ENCODE measurements at places on chromosomes 12 and 14.

- no peak for DNase-seq
These were observed 40.8 kb downstream of the CDC42BPB start for GRCh38 chr14:103016594-103016993.

- DNase-seq, result no peak
These were observed 257.8 kb upstream of the CCDC196 start for GRCh38 chr14:66228267-66228970.

GRCh38 chr14:55980970-55981369, 137.2 kb upstream of the PELI2 start:
- DNase-seq, result no peak

GRCh38 chr12:6996040-6996441, 22.2 kb downstream of the LPCAT3 start:
- no peak for DNase-seq

DNA sequence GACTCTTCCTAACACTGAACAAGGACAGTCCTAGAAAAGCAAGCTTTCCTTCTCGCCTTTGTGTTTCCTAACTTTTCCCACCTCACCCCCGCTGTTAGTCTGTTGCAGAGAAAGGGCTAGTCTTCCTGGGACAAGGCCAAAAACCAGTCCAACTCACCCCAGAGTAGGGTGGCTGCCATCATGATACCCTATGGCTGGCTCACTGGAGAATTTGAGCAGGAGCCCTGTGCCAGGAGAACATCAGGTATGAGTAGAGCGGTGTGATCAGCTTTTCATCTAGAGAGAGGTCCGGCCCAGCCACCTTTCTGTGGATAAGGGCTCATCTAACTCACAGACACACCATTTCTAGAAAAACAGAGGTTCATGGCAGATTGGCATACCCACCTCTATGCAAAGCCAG, 16.7 kb upstream of the ZFP36L1 start:
- DNase-seq, result no peak

DNA sequence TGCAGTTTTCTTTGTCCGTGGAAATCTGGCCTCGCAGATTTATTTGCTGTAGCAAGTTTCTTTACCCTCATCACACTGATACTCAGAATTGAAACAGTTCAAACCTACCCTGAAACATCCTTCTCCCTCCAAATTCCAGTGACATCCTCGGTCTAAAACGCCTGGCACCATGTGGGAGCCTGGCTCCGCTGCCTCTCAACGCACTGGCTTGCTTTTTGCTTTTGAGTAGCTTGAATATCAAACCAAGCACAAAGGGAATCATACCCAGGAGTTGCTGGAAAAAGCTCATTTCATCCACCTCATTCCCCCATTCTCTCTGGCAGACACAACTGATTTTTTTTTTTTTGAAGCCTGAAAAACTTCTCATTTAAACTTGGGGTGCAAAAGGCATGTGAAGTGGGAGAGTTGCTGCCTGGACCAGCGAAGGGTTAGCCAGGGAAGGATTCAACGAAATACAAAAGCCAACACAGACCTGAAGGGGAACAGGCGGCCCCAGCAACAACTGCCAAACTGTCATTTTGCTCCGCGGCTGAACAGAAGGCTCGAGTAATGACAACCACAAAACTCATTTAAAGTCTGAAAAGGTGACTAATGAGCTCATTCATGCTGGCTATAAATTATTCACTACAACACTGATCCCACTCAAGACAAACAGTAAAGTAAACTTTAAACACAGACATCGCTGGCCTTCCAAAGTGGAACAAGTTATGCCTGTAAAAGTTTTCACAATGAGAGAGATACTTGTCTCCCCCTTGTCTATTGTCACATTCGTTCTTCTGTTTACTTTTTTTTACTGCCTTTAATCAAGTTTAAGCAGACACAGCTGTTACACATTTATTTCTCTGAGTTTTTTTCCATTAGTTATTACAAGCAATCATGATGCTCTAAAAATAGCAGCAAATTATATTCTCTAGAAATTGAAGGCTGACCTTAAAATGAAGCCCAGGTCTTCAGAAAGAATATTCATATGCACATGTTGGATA, 12.5 kb upstream of the FOXN3 start:
- no peak for DNase-seq

DNA sequence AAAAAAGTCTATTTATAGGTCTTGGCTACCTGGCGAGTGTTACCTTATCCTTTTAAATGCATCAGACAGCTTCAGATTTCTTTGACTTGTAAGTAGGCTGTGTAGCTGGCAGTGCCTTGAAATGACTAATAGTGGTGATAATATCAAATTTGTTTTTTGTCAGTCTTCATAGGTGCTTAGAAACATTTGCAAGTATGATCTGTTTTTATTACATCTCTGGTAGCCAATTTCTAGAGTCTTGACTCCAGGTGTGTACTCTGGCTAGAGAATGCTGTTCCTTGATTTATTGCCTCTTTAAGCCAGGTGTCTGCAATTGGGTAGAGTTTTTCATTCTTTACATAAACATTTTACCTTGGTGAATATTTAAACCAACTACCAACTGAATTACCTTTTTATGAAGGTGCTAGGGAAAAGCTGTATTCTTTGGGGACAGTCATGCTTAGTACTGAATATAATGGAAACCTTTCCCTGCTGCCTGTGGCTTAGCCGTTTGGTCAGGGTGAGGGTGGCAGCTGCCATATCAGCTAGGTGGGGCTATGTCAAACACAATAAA, 32.6 kb downstream of the MLXIP start:
- DNase-seq, result no peak

DNA sequence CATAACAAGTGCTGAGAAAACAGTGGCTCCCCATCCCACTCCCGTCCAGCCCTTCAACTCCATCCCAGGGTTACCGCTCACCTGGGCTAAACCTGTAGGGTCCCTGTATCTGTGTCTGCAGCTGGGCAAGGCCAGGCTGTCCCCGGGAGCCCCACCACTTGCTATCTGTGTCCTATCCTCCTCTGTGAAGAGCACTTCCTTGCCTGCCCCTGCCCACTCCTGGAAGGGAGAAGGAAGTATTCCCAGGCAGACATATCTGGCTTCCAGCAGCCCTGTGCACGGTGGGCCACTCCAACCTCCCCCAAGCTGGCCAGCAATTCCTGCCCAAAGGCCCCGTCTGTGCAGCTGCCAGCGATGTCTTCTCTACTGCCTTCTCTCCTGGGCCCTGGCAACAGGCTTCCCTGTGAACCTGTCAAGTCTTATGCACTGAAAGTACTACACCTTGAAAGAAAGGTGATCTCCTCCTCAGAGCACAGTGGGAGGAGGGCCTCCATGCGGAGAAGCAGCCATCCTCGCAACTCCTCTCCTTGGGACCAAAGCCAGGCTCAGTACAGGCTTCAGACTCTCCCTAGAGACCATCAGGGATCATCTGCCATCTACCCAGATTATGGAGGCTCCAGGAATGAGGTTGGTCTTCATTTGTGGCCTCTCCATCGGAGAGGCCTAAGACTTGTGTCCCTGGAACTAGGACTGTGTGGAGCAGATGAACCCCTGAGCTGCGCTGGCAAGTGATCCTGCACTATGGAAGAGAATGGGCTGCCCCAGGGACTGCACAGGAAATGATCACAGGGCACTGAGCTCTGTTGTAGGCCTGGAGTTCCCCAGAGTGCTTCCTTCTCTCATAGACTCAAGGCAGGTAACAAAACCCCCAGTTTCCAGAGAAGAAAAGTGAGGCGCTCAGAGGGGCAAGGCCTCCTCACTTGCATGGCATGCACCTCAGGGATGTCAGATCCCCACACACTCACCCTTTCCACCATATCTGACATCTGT, 663.6 kb downstream of the BCL11B start:
- peak; percentile 4 for DNase-seq

DNA sequence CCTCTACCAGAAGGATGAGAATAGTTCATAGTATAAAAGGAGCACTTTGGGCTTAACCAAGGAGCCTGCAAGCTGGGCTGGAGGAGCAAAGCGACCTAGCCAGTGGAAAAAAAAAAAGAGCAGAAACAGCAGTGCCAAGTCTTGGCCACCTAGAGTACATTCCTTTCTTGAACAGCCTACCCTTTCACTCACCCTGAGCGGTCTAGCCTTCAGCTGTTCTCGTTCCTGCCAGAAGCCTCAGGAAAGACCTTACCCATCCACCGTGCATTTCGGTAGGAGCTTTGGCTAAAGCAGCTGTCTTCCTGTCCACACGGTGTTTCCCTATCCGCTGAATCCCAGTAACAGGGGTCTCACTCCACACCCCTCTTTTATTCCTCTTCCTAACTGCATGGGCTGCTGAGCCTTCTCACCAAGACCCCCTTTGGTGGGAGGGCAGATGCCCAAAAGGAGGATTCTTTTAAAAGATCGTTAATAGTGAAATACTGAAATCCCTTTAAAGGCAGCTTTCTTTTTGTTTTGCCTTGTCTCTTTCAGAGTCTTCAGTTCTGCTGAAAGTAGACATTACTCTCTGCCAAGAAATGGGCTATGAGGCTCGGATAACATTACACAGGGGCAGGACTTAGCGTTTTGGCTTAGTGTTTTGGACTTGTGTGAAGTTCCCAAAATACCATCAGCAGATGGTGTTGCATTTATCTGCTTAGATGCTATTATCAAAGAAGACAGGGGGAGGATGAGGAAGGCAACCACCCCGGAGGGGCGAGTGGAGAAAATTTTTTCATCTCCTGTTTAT, 88.5 kb upstream of the METAP2 start:
- DNase-seq, result no peak

DNA sequence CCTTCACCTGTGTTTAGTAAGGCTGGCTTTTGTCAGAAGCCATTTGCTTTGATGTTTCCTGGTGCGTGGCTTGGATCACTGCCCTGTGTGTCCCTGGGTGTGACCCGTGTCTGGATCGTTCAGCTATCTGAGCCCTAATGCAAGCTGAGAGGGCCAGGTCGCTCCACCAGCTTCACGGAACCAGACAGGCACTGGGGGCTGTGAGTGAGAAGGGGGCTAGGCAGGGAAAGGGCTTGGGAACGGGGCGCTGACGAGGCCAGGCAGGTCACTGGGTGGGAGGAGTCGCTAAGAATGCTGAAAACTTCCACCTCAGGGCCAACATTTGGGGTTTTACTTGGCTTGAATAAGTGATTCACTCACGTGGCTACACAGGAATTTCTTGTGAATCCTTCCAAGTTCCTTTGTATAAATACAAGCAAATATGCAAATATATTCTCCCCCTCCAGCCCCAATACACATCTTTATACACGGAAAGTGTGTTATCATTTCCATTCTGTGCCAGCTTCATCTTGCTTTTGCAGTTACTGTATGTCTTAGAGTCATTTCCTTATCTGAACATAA, 24.2 kb upstream of the MMP17 start:
- DNase-seq, result no peak

DNA sequence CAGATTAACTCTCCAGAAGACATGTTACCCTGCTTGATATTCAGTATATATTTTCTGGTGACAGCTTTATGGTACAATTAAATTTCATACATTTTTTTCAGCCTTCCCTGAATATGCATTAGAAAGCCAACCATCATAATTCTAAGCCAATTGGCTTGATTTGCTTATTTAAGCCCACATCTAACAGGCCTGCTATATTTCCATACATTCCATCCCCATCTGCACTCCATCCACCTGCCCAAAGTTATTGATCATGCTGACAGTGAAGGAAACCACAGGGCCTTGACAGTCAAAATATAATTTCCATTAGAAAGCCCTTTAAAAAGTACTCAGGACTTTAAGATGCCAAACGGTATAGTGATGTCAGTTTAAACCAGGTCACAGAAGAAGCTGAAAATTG, 164.3 kb downstream of the GXYLT1 start:
- DNase-seq, result no peak

- DNase-seq, result no peak
These were observed 80.0 kb downstream of the DICER1 start for GRCh38 chr14:95077345-95077744.

- DNase-seq, result no peak
These were observed 31.6 kb upstream of the BEGAIN start for GRCh38 chr14:100618763-100619320.

GRCh38 chr12:70615174-70615866, 21.9 kb downstream of the PTPRB start:
- no peak for DNase-seq

DNA sequence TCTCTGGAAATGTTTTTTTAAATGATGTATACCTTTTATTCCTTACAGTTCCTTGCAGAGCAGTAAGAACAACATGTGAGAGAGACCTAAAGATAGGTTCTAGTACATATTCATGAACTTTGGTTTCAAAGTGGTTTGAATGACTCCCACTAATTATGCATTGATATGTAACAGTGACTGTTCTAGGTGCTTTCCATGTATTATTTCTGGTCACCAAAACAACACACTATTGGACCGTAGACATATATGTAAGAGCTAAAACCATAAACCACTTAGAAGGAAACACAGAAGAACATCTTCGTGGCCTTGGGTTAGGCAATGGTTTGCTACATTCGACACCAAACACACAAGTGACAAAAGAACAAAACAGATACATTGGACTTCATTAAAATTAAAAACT, 37.9 kb downstream of the SOX5 start:
- no peak for DNase-seq

DNA sequence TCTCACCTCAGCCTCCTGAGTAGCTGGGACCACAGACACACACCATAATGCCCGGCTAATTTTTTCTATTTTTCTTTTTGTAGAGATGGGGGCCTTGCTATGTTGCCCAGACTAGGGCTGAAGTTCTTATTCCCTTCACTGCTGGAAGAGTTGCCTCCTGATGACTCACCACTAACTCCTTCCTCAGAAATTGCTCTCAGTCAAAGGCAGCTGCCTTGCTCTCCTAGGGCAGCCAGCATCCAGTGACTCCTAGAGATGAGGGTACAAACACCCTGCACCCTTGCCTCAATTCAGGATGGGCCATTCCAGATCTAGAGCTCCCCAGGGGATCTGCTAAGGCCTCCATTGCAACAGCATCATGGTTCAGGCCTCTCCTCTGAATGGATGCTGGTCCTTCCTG, 54.0 kb upstream of the RASSF8 start:
- no peak for DNase-seq

- DNase-seq, result no peak
These were observed 420.6 kb downstream of the LRFN5 start for GRCh38 chr14:42027271-42027670.

DNA sequence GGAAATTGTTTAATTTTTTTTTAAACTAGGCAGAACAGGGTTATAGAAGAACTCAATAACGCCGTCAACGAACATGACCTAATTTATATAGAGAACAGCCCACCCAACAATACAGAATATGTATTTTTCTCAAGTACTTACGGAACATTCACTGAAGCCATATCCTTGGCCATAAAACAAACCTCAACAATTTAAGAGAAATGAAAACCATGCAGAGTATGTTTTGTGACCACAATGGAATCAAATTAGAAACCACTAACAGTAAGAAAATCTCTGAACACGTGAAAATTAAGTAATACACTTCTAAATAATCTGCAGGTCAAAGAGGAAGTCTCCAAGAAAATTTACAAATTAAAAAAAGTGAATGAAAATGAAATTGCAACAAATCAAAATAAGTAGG, 9.4 kb downstream of the SART3 start:
- DNase-seq, result no peak

GRCh38 chr14:99807413-99808153, 14.4 kb downstream of the EML1 start:
- no peak for DNase-seq

- DNase-seq, result no peak
These were observed 6.2 kb downstream of the FOXJ2 start for GRCh38 chr12:8038659-8039114.

- DNase-seq, result no peak
These were observed 50.3 kb downstream of the SNAPC1 start for GRCh38 chr14:61812347-61813095.
